NCI-H2081 treated with DMSO at 0.1 percent for 48 hours (cell line): ENCODE measurements at places on chromosomes 16 and 17.

GRCh38 chr17:21458054-21458453 lies 81.9 kb downstream of the KCNJ12 start:
- DNase-seq = no peak

DNA sequence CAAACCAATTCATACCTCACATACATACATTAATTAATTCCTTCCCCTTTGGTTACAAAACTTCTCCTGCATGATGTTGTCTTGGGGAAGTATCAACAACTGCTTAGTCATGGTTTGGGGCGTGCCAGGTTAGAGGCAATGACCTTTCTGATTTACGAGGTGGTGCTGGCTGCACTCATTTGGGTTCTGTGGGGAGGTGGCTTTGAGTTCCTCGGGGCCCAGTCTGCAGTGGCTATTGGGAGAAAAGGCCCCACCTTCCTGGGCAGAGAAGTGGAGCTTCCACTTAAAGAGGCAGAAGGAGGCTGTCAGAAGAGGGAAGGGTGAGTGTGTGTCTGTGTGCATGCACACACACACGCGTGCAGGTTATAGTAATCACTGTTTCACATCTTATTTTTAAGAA lies 10.2 kb upstream of the ETV4 start:
- DNase-seq = no peak

DNA sequence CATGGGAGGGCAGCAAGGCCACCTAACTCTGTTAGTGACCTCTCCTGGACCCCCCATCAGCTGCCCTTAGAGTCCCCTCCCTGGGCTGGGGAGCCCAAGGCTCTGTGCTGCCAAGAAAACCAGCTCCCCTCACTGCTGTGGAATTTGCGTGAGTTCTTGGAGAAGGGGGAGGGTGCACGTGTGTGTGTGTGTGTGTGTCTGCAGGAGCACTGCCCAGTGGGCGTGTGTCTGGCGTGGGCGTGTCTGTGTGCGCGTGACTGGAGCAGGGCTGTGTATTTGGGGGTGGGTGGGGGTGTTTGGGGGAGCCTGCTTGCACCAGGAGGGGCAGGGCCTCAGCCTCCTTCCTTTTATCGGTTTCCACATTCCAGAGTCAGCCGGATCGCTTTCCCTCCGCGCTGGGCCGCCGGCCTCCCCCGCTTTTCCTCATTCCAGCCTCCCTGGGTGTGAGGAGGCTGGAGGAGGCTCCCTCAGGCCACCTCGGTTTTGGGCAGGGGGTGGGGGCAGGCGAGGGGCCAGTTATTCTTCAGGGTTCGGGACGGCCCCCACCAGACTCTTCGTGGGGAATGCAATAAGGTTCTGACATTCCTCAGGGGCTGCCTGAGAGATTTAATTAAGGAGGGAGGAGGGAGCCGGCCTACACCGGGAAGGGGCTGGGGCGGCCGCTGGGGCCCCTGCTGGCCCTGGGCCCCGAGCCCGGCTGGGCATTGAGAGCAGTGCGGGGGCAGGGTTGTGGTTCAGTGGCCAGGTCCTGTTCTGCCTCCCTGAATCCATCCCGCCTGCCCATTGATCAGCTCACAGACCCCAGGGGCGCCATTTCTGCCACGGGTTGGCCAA lies 2.5 kb downstream of the VASN start:
- DNase-seq = no peak

GRCh38 chr16:49748322-49748721 lies 107.6 kb downstream of the ZNF423 start:
- no peak for DNase-seq

DNA sequence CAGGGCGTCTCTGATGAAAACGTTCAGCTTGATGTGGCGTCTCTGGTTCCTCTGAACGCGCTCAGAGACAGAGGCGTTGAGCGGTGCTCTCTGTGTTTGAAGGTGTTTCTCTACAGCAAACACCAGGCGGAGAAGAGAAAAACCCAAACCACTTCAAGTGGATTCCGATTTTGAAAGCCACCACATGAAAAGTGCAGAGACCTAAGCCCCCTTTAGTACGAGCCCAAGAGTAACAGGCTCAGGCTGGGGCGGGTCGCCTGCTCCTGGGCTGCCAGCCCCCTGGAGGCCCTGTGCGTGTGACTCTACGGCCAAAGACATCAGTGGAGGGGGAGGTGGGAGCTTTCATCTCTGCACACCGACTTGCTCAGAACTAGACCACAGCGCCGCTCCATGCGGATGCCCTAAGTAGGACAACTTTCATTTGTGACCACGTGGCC lies 328.4 kb downstream of the MAF start:
- no peak for DNase-seq

DNA sequence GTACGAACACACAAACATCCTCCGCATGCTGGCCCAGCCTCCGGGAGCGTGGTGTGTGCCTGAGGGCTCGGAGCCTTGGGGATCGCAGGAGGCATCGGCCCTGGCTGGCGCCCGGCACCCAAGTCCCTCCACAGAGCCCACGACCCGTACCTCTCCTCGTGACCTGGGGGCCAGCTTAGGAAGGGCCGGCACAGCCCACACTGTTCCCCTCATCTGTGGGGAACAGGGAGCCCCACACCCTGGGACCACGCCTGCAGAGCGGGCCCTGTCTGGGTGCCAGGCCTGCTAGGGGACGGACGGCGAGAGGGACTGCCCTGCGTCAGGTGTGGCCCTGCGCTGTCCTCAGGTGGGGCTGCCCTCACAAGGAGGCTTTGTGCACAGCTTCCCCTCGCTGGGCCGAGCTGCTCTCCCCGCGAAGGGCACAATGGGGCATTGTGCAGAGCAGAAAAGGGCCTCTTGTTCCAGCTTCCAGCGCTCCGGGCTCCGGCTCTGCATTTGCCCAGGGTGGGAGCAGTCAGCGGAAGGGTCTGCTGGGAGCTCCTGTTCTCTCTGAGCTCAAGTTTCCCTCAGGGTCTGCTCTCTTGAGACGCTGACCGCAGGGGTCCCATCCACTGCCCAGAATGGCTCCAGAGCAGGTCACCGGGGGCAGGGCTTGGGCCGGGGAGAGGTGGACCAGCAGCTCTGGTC lies 1.7 kb upstream of the LMF1 start:
- no peak for DNase-seq

- DNase-seq = no peak
Observed at GRCh38 chr17:78921437-78921971, 3.7 kb downstream of the TIMP2 start.

DNA sequence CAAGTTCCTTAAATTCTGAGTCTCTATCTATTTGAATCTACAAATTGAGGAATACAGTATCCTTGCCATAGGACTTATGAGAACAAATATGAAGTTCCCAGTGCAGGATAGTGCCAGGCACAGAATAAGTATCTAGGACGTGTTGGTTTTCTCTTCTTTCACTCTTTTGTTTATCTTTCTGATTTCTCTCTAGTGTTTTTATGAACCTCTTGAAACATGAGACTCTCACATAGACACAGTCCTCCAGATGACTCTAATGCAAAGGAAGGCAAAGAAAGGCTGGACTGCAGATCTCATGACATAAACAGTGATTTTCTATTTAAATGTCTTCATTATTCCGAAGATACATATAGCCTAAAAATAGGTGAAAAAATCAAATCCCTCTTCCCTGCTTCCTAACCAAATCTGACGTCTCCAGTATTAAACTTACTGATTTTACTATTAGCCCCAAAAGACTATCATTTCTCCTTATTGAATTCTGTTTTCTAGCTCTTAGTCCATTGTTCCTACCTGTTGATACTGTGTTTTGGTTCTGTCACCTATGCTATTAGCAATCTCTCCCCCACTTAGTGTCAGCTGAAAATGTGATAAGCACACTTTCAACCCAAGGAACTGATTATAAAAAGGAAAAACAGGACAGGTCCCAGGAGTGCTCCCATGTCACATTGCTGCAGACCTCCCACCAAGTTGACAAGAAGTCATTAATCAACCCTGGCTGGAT lies 24.9 kb upstream of the ADAMTS18 start:
- DNase-seq = no peak

DNA sequence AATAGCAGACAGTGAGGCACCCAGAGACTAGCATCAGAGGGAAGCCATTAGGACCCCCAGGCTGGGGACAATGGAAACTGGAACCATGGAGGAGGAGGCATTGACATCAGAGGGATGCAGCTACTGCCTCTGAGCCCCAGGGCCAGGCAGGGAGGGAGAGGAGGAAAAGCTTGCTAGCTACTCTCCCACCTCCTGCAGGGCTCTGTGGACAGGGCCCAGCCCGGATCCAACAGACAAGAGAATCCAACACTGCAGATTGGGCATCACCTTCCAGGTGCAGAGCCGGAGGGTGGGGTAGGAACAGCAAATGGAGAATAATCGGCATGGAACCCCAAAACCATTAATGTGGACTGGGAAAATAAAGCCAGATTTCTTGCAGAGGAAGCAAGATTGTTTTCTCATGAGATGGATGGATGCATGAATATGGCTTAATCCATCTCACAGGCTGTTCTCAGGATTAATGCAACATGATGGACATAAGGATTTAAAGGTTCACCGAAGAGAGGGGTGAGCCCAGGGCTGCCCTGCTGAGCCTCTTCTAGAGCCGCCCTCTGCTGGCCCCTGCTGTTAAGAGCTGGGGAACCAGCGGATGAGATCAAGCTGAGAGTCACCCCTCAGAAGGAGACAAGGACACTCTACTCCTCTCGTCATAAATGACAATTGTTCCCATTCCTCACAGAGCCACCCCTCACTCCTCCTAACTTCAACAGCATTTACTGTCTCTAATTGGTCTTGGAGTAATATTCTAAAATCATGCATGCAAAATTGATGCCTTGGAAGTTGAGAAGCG lies 48.8 kb downstream of the DNAH3 start:
- DNase-seq = no peak

DNA sequence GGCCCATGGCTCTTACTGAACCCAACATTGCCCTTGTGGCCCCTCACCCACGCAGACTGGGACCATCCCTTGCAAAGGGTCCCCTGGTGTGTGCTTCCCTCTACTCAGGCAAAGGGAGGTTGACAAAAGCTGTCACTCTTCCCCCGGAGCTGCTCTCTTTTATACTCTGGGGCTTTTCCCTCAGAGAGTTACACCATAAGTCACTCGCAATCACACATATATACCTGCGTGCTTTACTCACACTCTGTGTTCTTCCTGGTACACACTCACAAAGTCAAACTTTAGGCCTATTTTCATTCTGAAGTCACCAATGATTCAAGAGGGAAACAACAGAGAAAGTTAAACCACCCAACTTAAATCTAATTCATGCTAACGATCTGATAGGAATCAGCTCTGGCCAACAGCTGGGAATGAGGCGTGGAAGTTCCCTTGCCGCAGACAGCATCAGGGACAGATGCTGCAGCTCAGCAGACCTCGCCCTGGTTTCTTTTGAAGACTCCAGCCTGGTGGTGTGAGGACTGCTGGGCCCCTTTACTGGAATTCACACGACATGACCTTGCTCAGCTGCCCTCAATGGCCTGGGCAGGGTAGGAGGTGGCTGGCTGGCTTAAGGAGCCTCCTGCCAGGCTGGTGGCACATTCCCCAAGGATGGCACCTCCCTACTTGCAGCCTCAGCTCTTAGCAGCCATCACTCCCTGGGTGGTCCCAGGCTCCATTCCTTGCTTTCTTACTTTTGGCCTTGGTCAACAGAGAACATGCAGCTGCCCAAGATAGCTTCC lies 27.3 kb downstream of the HIC1 start:
- no peak for DNase-seq

DNA sequence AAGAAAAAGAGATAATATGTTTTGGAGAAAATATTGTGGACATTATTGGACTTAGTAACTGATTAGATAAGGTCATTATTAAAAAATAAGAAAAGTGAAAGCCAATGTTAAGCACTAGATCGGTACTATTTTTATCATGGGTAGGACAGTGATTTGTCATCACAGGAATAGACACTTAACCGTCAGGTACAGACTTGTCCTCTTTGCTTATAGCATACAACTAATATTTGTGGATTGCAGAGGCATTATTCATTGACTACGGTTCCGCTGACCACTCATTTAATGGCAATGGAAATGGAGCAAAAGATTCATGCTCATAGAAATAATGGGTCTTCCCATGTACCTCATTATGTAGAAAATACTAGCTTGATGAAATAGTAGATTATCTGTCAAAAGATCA lies 596.3 kb upstream of the CA10 start:
- DNase-seq = no peak

DNA sequence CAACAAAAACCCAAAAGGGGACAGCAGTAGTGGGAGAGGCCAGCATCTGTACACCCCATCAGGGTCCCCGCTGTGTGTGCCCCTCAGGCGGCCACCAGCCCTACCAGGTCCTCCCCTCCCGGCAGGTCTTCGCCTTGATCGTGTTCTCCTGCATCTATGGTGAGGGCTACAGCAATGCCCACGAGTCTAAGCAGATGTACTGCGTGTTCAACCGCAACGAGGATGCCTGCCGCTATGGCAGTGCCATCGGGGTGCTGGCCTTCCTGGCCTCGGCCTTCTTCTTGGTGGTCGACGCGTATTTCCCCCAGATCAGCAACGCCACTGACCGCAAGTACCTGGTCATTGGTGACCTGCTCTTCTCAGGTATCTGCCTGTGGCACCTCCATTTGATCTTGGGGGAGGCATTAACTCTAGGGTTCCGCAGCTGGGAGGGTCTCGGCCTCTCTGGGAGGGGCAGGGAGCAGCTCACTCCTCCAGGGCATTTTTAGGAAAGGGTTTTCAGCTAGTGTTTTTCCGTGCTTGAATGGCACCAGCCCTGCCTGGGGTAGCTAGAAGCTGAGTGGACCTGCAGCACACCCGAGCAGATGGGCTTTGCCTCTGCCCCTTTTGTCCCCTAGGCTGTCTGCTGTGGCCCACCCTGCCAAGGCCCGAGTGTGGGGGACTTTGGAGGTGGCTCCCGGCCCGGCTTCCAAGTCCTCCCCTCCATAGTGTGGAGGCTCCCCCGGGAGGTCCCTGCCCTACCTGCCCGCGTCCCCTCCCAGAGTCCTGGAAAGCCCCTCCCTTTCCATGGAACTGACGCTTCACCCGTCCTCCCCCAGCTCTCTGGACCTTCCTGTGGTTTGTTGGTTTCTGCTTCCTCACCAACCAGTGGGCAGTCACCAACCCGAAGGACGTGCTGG lies 2.6 kb downstream of the SYNGR2 start:
- DNase-seq = no peak

DNA sequence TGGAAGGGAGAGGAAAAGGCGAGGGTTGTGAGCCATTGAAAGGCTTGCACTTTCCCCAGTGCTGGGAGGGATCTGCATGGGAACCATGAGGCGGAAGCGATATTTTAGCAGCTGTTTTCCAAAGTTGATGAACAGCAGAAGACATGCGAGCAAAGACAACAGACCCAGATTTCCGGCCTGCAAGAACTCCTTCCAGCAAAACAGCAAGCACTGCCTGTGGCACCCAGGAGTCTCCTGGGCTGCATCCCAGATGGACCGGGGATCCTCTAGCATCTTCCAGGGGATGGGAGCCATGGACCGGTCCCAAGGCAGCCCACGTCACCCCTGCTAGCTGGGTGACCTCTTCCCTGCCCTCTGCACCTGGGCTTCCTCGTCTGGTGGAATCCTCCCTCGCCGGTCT lies 162.8 kb downstream of the IRF8 start:
- no peak for DNase-seq

GRCh38 chr17:69575346-69575761 lies 160.9 kb downstream of the MAP2K6 start:
- DNase-seq = no peak
